ENCODE measurements at places on chromosomes 5 and 9. TPM values are rescaled to one million over a fixed set of nuclear protein-coding genes. Genes with fewer than 3 reads are reported as not detected.

The C6 gene
- 0.09 TPM for polyA plus RNA-seq

The DRD1 gene
- 0.16 TPM for polyA plus RNA-seq

The NR3C1 gene
- 13.7 TPM for polyA plus RNA-seq

The DAPK1 gene
- 0.01 TPM for polyA plus RNA-seq

The PRLR gene
- polyA plus RNA-seq: 0.24 TPM

The ZNF484 gene
- 1.4 TPM for polyA plus RNA-seq

The TLX3 gene
- not detected for polyA plus RNA-seq

The ANKRD18A gene
- not detected for polyA plus RNA-seq

The CYLC2 gene
- polyA plus RNA-seq: not detected

The RASGRF2 gene
- polyA plus RNA-seq: 3.0 TPM

The DEPDC1B gene
- 4.6 TPM for polyA plus RNA-seq

The SPINK4 gene
- polyA plus RNA-seq: not detected

The SPAAR gene
- polyA plus RNA-seq: 0.24 TPM

The GABRA1 gene
- polyA plus RNA-seq: not detected

The PCDH12 gene
- polyA plus RNA-seq: 0.02 TPM

The CDKN2A gene
- 143 TPM for polyA plus RNA-seq

All from IMR-90 (cell line).